NCI-H2029 treated with DMSO at 0.1 percent for 48 hours (cell line): ENCODE measurements at places on chromosomes 6 and 20.

DNA sequence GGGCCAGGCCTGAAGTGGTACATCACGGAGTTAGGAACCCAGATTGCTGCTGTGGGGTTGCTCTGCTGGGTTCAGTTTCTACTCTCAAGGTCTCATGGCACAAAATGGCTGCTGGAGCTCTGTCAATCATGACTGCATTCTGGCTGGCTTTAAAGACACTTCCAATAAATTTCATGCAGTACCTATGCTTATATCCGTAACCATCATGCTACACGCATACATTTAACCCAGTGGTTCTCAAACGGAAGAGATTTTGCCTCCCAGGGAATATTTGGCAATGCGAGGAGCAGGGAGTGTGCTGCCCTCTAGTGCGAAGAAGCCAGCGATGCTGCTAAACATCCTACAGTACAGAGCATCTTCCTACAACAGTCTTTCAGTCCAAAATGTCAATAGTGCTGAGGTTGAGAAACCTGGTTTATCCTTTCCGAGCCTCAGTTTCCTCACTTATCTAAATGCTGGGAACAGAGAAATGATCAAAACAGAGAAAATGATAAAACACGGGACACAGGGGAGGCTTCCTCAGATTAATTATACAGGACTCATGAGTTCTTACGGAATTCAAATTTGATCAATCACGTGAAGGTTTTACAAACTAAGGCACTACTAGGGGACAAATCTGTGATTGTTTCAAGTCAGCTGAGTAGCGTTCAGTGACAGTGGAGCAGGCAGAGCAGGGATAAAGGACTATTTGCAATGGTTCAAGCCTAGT, 9.6 kb upstream of the SLC2A10 start:
- DNase-seq = no peak

- peak; percentile 58 for DNase-seq
Observed at GRCh38 chr6:109187399-109188114, 92.2 kb downstream of the CEP57L1 start.

GRCh38 chr6:110965629-110966229, 7.2 kb downstream of the GTF3C6 start:
- no peak for DNase-seq

DNA sequence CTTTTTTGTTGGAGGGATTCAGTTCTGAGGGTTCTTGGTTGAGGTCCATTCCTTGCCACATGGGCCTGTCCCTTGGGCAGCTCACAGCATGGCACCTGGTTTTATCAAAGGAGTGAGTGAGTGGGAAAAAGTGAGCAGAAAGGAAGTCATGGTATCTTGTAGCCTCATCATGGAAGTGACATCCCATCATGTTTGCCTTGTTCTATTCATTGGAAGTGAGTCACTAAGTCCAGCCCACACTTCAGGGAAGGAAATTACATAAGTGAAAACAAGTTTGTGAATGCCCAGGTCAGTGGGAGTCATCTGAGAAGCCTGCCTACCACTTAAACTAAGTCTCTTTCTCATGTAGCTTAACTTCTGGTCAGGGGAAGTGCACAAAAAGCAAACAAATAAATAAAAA, 32.8 kb upstream of the ZNFX1 start:
- no peak for DNase-seq

DNA sequence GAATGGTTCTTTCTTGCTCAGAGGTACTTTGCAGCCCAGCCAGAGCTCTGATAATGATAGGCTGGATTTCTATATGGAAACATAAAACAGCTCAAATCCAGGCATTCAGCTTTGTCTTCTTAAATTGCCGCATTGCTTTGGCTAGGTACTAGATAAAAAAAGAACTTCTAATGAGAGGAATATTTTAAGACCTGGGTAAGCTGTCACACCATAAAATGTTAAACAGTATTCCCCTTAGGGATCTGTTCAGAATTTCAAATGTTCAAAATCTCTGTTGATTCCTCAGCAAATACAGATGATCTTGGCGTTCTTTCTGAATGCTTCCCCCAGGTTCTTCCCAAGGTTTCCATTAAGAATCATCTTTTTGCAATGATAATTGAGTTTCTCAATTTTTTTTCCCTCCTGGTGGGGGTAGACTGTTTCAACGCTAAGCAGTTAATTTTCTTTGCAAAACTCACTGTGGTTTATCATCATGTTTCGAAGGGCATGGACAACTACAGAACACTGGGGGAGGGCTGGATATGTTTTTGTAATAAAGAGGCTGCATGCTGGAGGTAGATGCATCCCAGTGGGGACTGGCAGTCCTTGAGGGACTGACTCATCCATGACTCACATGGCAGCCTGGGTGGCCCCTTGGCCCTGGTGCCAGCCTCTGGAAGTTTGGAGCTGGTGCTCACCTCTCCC, 31.0 kb downstream of the TIAM2 start:
- no peak for DNase-seq

DNA sequence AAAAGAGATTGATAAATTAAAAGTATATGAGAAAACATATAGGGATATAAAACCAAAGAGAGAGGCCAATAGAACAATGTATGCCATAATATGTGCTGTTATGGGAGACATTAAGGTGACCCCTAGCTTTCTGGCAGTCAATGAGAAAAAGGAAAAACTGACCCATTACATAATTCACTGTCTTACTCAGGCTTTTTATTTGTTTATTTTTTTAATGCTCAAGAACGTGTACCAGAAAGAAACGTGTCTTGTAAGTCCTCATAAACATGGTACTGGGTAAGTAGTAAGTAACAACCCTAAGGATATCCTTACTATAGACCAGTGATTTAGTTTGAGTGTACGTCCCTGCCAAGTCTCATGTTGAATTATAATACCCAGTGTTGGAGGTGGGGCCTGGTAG, 160.8 kb upstream of the PHACTR1 start:
- DNase-seq = no peak

GRCh38 chr6:139763468-139764210, 389.2 kb upstream of the CITED2 start:
- DNase-seq = no peak

DNA sequence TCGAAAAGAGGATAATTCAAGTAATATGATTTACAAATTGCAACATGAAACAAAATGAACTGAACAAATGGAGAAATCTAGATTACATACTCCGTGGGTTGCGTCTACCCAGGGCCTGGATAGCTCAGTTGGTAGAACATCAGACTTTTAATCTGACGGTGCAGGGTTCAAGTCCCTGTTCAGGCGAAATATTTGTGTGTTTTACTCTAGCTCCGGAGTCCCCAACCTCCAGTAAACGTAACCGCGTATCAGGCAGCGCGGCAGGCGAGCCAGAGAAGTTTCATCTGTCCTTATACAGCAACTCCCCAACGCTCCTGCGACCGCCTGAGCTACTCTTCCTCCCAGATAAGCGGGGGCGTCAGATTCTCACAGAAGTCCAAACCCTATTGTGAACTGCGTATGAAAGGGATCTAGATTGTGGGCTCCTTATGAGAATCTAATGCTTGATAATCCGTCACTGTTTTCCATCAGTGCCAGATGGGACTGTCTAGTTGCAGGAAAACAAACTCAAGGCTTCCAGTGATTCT, 176.1 kb downstream of the TRIM27 start:
- DNase-seq = no peak

- no peak for DNase-seq
Observed at GRCh38 chr6:116363759-116364158, 7.0 kb upstream of the DSE start.

GRCh38 chr6:13415283-13415682, 72.1 kb downstream of the GFOD1 start:
- no peak for DNase-seq

- DNase-seq = no peak
Observed at GRCh38 chr6:159357211-159357915, 188.2 kb downstream of the FNDC1 start.

DNA sequence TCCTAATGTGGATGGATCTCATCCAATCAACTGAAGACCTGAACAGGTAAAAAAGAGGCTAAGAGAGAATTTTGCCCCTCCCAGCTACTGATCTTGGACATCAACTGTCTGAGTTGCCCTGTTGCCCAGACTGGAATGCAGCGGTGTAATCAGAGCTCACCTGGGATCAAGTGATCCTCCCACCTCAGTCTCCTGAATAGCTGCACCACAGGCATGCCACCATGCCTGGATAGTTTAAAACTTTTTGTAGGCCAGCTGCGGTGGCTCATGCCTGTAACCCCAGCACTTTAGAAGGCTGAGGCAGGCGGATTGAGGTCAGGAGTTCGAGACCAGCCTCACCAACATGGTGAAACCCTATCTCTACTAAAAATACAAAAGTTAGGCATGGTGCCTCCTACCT, 34.9 kb upstream of the GCNT2 start:
- DNase-seq = no peak

DNA sequence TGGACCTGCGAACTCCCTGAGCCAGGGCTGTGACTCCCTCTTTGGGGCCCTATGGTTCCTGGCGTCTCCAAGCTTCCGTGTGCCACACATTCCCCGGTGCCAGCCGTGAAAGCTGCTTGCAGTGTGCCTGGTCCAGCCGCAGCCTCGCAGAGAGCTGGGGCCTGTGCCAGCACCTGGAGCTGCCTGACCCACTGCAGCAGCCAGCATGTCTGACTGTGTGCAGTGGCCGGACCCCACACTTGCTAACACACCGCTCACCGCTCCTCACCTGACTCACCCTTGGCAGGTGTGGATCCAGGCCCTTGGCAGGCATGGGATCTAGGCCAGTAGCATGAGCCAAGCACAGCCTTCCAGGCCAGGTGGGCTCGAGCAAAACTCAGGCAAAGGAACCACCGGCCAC, 227.5 kb downstream of the OTOR start:
- DNase-seq = no peak

- DNase-seq = no peak
Observed at GRCh38 chr20:45429618-45430017, 13.7 kb downstream of the PIGT start.

DNA sequence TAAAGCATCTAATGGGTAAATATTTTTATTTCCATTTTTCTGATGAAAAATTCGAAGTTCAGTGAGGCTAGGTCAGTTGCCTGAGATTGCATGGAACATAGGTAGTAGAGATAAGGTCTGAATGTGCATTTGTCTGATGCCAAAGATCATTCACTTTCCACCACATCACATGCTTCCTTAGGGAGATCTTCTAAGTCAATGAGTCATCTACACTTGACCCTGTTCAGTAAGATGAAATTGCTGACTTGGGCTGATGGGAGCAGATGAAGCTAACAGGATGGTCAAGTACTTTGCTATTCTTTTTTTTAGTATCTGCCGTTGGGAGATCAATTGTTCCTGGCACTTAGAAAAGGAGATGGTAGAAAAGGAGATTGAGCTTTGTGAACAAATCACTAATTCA, 511.3 kb downstream of the PHF3 start:
- no peak for DNase-seq

DNA sequence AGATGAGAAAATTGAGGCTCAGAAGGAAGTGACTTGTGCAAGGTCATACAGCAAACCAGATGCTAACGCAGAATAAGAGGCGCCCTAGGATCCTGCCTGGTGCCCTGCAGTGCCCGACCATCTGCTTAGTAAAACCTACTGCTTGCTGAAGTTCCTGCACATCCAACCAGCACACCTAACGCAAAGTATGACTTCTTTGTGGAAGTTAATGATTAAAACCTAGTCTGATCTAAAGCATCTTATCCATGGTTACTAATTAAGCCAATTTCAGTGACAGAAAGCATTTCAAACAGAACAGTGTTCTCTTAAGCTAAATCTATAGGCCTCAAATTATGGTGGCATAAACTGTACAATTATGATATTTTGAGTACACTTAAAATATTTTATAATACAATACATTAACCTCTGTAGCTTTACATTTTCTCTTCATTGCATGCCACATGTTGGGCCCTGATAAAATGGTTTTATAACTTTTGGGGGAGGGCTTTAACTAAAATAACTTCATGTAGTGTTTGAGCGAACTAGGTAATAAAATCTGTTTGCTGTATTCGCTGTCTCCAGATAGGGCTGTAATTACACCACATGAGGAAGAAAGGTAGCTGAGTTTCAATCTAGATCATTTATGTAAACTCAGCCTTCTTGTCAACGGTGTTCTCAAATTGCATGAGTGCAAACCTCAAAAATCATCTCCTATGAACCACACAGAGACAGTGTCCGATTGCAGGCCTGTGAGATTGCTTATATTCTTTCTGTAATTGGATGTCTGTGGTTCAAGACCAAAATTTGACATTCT, 37.5 kb upstream of the BEND3 start:
- DNase-seq = peak; percentile 81

DNA sequence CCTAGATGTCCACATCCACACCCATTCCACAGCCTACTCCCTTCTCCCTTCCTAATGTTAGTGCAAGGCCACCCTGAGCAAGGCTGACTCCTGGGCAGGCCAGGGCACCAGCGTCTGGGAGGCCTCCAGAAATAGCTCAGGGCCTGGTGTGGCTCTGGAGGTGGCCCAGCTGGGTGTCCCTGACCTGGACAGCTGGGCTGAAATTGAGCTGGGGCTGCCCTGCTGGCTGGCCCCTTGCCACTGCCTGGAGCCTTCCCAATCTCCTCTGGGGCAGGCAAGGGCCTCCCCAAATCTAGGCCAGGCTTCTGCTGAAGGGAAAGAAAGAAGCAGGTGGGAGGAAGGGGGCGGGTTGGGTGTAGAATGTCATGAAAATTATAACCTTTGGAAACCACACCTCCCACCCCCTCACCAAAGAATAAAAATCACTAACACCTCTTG, 2.1 kb downstream of the FAM110A start:
- no peak for DNase-seq

DNA sequence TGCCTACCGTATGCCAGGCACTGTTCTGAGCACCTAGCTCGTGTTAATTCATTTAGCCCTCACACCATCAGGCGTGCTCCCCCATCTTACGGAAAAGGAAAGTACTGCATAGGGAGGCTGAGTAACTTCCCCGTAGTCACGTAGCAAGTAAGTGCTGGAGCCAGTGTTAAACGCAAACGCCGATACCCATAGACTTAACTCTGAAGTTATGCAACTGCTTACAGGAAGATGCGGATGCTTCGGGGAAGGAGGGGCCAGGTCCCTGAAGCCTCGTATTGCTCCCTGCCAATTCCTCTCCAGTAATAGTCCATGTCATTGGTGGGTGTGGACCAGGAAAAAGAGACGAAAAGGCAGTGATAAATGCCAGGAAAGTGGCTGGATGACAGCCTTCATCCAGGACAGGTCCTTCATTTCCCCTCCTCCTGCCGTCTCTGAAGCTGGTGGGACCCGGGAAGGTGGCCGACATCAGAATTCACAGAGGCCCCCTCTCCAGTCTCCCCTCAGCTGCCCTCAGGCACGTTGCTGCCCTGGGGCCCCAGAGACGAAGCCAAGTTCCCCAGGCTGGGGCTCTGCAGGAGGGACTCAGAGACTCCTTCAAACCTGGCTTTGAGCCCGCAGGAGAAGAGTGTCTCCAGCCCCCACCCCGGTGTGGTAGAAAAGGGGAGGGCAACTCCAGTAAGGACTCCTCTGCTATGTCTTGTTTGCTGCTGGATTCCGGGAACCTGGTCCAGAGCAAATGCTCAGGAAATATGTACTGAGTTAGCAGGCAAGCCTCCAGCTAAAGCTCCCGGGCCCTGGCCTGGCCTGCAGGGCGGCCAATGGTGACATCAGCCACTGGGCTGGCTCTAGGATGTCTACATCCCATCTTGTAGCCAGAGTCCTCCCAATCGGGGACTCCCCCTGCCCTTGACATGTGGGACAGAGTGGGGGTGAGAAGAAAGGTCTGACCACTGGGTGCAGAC, 37.8 kb downstream of the RAB44 start:
- peak; percentile 36 for DNase-seq

GRCh38 chr6:113318575-113318917, 538.6 kb upstream of the MARCKS start:
- no peak for DNase-seq
